Stimulated activated CD4-positive, alpha-beta T cell treated with anti-CD3 and anti-CD28 coated beads, Interleukin-15, amount 100 ng/mL, for 24 hours (primary cell): ENCODE measurements at places on chromosomes 4 and X.

DNA sequence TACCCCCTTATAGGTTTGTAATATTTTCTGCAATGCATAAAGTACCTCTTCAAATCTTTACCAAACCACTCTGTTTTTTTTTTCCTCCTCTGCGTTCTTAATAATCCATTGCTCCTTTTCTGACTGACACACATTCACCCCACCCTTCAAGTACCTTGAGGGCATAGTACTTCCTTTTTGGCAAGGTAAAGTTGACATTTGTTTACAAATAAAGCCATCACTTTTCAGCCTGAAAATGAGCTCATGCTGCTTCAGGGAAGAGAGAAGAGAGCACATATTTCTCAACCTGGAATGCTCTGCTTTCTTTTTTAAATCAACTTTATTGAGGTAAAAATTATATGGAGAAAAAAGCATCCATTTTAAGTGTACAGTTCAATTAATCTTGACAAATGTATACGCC lies 113.9 kb downstream of the AGTR2 start:
- no peak for DNase-seq

DNA sequence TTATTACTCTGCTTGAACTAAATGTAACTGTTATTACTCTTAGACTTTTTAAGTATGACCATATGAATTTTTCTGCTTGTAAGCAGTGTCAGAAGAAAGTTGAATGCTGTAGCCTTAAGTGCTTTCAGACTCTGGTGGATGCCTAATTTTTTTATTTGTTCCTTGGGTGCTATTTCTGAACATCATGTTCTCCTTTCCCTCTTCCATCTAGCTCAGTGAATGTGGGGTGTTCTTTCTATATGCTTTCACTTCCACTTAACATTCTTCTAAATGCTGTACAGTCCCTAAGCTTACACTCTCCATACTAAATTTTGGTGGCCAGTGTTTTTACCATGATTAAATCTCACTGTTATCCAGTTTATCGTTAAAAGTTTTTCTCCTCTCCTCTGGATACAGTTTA lies 3.6 kb downstream of the DCK start:
- no peak for DNase-seq

- no peak for DNase-seq
Measured at GRCh38 chr4:138112389-138112788, 129.8 kb downstream of the SLC7A11 start.

- DNase-seq, result no peak
Measured at GRCh38 chrX:97096385-97096784, 212.7 kb downstream of the RPA4 start.

GRCh38 chr4:181968371-181968770 lies 274.8 kb upstream of the TENM3 start:
- DNase-seq, result no peak

GRCh38 chrX:85111347-85111746 lies 107.7 kb downstream of the APOOL start:
- DNase-seq, result no peak

DNA sequence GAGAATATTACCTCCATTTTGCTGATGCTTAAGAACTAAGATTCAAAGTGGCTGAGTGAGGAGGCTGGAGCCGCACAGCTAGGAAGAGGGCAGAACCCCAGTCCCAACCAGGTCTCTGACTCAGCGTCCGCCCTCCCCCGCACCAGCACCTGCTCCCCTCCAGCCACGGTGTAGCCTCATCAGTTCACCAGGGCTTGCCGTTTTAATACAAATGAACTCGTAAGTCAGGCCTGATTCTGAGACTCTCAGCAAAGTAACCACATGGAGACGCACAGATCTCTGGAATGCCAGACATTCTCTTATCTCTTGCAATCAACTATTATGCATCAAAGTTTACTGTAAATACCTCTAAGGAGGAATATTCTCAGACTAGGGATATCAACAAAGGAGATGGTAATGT lies 52.4 kb downstream of the ENPP6 start:
- no peak for DNase-seq
